Stimulated activated CD8-positive, alpha-beta memory T cell treated with anti-CD3 and anti-CD28 coated beads, Interleukin-15, amount 100 ng/mL, for 4 hours (primary cell): ENCODE measurements at places on chromosomes 7 and 10.

- DNase-seq = no peak
Observed at GRCh38 chr10:7318836-7319235, 92.0 kb downstream of the SFMBT2 start.

GRCh38 chr10:66805612-66806011 lies 120.2 kb upstream of the LRRTM3 start:
- DNase-seq = no peak

- no peak for DNase-seq
Observed at GRCh38 chr10:1394155-1394912, 338.1 kb downstream of the WDR37 start.

DNA sequence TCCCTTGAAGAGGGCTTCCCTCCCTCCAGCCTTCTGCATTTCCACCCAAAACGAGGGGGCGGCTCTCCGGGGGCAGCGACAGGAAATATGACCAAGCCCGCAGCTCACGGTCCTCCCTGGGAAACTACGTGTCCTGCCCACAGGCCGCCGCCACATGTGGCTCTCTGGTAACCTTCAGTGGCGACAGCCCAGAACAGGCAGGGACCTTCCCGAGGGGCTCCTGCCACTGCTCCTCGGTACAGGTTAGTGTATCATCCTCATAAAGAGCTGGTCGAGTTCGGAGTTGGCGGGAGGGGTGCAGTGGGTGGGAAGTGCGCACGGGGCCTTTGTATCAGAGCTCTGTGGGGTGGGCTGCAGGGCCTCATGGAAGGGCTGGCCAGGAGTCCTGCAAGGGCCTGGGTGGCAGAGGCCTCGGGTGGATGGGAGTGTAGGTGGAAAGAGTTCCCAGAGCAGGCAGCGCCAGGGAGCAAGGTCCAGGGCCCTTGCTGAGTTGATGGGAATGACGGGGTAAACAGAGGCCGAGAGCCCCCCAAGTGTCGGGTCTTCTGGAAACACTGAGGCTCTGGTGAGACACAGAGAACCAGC lies 66.0 kb downstream of the TCERG1L start:
- no peak for DNase-seq

GRCh38 chr7:91656541-91657482 lies 223.7 kb downstream of the MTERF1 start:
- no peak for DNase-seq

- DNase-seq = no peak
Observed at GRCh38 chr10:78712147-78712546, 356.6 kb upstream of the ZMIZ1 start.

DNA sequence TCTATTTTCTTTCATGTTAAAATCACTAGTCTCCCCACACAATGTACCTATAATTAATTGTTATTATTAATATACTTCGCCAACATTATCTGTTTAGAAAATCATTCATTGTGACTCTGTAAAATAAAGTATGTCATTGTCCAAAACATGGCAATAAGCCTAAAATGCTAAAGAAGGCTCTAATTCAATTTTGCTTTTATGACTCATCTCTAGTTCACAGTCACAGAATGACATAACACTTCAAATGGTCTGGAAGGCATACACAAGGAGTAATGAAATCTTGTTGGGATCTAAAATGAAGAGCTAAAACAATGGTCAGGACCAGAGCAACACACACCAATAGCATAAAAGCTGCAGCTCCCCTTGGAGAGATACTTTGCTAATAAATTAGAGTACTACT lies 505.8 kb downstream of the GPAM start:
- DNase-seq = no peak

GRCh38 chr7:13724977-13725566 lies 264.4 kb downstream of the ETV1 start:
- DNase-seq = no peak

- DNase-seq = no peak
Observed at GRCh38 chr10:110733218-110733952, 89.2 kb downstream of the RBM20 start.

DNA sequence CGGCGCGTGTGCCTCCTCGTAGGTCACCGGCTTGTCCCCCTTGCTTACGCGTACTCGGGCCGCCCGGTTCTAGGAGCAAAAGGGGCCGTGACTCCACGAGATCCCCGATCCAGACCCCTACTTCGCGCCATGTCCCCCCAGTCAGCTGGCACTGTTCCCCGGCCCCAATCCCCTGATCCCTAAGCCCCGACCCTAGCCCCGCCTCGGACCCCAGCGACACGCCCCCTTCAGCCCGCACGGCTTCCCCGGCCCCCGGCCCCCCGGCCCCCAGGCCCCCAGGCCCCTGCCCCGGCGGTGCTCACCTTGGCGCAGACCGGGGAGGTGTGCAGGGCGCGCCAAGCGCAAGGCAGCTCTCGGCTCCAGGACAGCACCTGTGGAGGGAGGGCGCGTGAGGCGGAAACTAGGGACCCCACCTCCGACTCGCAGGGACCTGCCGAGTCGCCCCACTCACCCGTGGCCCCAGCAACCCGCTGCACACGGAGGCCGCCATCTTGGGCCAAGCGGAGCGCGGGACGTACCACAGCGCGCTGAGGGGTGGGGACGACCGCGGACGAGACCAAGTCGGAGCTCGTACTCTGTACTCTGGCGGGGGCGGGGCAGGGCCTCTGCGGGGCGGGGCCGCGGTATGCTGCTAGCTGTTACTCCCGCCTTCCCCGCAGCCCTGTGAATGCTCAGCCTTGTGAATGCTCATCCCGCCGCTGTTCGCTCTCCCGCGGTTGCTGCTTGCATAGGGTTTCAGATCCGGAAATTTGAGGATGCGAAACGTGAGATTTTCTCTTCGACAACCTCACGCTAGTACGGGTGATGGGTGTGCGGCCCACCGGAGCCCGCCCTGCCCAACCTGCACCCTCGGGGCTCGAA lies at the start of gene MRPS24:
Gene MRPS24, minus strand, starts transcription at position 512 of the 861 bp plus-strand sequence. Its CDS starts 22 bp downstream, at position 490.
- DNase-seq = peak; percentile 89

- DNase-seq = no peak
Observed at GRCh38 chr7:4836206-4836661, 25.6 kb downstream of the PAPOLB start.

DNA sequence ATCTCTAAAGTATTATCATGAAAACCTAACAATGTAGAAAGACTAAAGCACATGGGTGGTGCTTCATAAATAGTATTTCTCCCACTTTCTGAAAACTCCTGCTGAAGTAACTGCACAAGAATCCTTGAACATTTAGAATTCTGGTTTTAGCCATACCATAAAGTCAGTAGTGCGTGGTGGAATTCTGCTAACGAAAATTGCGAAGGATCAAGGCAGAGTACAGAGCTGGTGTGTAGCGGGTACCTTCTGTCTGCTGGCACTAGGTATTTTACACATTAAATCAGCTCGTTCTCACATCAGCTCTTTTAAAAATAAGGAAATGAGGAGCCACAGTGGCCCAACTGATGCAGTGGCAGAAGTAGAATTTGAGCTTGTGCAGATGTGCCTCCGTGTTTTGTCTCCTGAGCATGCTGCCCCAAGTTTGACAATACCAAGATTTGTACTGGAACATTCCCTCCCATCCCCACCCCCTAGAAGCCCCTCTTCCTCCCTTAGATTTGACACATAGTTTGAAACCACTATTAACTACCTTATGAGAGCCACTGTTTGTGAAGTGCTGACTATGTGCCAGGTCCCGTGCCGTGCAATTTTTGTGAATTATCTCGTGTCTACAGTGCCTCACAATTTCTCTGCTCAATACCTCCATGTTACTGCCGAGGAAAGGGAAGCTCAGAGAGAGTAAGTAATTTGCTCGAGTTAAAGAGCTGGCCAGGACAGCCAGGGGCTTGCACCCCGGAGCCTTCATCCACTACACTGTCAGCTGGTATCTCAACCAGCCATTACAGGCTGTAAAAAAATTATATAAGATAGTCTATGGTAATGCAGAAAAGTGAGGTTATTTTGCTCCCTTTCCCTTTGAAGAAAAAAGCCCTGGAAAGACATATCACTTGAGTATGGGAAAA lies 66.9 kb downstream of the EGFR start:
- DNase-seq = no peak

- DNase-seq = no peak
Observed at GRCh38 chr10:46175831-46176230, 111.0 kb upstream of the ANTXRL start.

DNA sequence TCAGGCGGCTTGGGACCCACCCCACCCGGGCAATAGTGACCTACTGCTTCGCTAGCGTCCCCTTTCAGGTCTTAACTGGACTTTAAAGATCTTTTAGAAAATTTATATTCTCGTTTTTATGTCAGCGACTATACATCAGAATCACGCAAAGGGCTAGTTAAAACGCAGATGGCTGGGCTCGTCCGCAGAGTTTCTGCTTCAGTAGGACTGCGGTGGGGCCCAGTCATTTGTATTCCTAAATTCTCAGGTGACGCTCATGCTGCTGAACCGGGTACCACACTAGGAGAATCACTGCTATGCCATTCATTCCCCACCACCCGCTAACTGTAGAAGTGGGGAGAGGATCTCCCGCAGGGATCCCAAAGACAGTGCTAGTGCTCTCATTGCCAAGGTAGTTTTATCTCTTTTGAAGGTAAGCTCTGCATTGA lies 12.0 kb upstream of the SP8 start:
- DNase-seq = no peak

DNA sequence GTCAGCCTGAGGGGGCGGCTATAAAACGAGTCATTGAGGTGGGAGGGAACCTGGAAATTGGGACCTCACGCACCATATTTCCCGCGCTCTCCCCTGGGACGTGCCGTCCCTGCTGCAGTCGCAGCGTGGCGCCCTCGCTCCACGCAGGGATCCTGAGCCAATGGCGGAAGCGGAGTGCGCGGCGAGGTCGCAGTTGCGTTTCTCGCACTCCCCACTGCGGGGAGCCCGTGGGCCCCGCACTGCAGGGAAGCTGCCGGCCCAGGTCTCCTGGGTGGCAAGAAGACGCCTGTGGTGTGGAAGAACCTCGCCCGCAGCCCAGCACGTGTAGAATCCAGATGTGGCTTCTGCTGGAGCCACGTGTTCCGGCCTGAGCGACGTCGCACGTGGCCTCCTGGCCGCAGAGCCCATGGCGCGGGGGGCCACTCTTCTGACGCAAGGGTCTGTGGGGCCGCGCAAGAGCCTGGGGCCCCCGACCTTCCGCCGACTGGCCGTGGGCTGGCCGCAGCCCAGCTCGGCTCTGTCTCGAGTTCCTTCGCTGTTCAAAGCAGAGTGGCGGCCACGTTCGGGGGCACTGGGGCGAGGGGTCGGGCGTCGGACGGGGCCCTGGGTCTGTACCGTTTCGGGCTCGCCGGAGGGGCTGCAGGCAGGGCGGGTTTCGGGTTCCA lies 26.4 kb downstream of the HIF1AN start:
- peak; percentile 57 for DNase-seq

DNA sequence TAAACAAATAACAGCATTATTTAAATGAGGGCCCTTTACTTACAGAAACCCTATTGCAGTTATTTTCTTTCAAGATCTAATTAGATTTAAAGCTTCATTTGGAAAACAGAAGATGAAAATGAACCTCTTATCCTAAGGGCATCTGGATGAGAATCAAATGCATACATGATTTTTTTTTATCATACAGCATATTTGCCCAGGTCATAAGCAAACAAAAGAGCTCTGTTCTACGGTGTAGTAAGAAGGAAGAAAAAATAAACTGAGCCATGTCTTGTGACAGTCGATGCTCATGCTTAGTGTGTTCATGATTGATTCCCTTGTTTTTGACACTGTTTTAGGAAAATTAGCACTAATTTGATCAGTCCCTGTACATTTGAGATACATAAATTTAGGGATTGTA lies 202.6 kb upstream of the RNF32 start:
- DNase-seq = no peak

- DNase-seq = no peak
Observed at GRCh38 chr10:59258890-59259289, 82.4 kb downstream of the PHYHIPL start.

- no peak for DNase-seq
Observed at GRCh38 chr7:153930696-153931095, 121.5 kb upstream of the DPP6 start.

GRCh38 chr10:48884179-48885045 lies 55.2 kb downstream of the LRRC18 start:
- DNase-seq = no peak

GRCh38 chr7:2269991-2270460 lies 28.0 kb downstream of the NUDT1 start:
- DNase-seq = no peak

GRCh38 chr7:7496311-7496710 lies 39.4 kb downstream of the COL28A1 start:
- no peak for DNase-seq

GRCh38 chr10:113890769-113891168 lies 36.3 kb downstream of the NHLRC2 start:
- no peak for DNase-seq

DNA sequence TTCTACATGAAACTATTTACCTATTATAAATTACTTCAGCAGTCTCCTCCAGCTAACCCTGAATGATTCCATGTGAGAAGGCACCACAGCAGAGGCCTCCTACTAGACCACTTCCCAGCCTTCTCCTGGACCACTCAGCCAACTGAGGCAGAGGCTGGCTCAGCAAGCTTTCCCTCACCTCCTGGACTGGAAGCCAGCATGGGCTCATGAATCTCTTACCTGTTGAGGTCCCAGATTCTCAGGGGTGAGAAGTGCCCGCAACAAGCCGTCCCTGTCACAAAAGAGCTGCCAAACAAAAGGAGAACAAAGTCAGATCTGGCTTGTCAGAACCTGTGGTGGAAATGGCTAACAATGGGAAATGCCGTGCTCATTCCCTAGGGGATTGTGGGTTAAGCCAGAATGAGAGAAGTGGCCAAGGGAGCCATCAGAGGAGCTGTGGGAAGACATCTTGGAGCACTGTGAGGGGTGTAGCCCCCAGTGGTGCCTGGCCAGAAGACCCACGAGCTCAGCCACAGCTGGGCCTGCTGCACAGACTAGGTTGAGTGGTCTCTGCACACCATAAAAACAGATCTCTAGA lies 36.5 kb downstream of the DPCD start:
- no peak for DNase-seq

DNA sequence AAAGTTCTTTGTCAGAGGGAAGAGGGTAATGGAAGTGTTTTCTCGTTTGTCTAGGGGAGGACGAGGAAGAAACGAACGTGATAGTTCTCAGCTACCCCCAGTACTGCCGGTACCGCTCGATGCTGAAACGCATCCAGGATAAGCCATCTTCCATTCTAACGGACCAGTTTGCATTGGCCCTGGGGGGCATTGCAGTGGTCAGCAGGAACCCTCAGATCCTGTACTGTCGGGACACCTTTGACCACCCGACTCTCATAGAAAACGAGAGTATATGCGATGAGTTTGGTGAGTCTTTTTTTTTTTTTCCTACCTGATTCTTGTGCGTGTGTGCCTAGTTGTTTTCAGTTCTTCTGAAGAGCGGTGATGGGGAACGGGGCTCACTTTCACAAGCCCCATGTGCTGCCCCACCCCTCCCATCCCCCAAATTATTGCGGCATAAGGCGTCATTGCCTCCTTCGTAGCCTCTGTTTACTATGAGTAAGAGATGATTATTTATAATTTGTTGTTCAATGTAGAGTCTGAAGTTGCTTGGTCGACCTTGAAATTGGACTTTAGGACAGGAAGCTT lies 98.6 kb downstream of the ARID5B start:
- no peak for DNase-seq

DNA sequence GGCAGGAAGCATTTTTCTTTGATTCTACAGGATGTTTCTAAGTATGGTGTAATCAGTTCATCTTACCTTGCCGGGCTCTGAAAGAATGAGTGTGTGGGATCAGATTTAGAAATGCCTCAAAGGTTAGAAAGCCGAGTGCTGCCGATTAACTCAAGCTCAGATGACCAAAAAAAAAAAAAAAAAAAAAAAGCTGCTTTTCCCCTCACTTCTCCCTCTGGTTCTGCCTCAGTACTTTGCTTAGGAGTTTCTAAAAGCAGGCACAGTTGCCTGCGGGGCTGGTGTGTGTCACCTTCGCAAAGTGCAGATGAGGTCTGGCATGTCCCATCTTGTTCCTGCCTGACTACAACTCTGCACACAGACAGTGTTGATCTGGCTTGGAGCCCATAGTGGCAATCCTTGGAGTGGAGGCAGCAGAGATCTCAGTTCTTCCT lies 47.0 kb downstream of the KIAA1217 start:
- DNase-seq = no peak

GRCh38 chr7:139132887-139133286 lies 23.4 kb upstream of the ZC3HAV1 start:
- no peak for DNase-seq
